ENCODE measurements at places on chromosomes 1 and 21. TPM values are rescaled to one million over a fixed set of nuclear protein-coding genes. Genes with fewer than 3 reads are reported as not detected.

The DESI2 gene
- 26.8 TPM for total RNA-seq

The KCNC4 gene
- 10.6 TPM for total RNA-seq

DNA sequence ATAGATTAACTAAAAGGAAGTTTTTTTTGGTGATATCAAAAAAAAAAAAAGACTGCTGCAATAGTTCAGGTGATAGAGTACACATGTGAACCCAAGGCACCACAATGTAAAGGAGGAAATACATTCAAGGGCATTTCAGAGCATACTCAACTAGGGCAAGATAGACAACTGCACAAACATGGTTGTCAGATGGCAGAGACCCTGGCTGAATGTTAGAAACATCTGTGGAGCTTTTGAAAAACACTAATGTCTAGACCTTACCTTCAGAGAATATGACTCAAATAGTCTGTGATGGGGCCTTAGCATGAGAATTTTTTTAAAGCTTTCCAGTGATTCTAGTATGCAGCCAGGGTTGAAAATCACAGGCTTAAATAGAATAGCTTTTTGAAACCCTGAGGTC is 173.6 kb downstream of the VAV3 start:
- no peak for DNase-seq
- no peaks in the 10 kb centered on the region for H3K27me3 ChIP-seq
- H3K27ac ChIP-seq, result no peak overlapping the region
- H3K36me3 ChIP-seq, result no peaks in the 10 kb centered on the region
- peaks cover 78% of the 10 kb centered on the region for H3K4me1 ChIP-seq

The TAL1 gene
- 16.4 TPM for total RNA-seq

The LCE1A gene
- not detected for total RNA-seq

DNA sequence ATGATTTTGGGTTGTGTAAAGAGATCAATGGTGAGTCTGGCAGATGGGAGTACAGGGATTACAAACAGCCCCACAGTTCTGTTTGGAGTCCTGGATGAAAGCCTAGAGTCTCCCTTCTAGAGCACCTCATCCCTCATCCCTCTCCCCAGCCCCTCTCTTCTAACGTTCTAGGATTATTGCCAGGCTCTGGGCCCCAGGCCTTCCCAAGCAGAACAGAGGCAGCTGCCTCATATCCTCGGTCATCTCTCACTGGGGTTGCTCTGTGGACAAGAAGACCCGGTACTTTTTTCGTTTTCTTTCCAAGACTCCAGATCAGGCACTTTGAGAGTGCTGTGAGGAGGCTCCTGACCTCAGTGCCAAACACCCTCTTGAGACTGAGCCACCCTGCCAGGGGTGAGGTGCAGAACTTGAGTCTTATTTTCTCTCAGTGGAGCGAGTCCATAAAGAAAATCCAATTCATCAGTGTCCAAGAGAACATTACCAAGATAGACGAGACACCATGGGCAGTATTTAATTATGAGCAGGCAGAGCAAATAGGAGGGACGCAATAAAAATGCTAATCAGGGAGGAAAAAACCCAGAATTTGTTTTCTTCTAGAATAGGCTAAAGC is 17.1 kb upstream of the KCND3 start:
- no peak overlapping the region for H3K4me3 ChIP-seq
- no peaks in the 10 kb centered on the region for H3K4me1 ChIP-seq
- H3K36me3 ChIP-seq, result no peaks in the 10 kb centered on the region
- no peak overlapping the region for H3K27ac ChIP-seq

DNA sequence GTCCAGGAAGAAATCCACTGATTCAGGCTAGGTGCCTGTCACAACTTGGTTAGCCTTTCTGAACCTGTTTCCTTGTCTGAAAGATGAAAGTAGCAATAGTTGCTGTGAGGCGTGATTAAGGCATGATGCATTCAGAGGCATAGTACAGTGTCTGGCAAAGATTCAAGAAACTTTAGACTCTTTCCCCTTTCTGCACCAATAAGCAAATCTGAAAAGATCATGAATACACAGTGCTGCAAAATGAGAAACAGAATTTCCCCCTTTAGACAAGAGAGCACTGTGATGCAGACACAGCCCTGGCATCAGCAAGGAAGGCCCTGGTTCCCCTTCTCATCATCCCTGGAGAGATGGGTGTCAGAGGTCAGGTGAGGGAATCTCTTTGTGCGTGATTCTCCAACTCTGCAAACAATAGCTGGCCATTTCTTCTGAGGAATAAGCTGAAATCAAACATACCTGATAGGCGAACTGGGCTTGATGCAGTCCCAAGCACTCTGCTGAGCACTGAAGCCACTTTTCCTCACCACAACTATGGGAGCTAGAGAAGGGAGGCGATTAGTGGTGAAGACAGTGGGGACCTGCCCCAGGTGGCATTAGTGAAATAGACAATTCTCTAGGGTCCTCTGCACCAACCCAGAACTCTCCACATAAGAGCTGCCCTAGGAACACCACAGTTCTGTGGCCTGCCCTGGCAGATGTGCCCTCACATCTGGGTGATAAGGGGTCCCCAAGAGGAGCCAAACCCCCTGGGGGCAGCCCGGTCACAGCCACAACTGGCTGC is 41.7 kb downstream of the ITPKB start:
- H3K27ac ChIP-seq, result peak overlapping the region; percentile 59
- no peak for DNase-seq
- H3K4me1 ChIP-seq, result peaks cover 86% of the 10 kb centered on the region
- H3K27me3 ChIP-seq, result no peaks in the 10 kb centered on the region
- peaks cover 6% of the 10 kb centered on the region for H3K36me3 ChIP-seq
- no peak overlapping the region for H3K4me3 ChIP-seq

DNA sequence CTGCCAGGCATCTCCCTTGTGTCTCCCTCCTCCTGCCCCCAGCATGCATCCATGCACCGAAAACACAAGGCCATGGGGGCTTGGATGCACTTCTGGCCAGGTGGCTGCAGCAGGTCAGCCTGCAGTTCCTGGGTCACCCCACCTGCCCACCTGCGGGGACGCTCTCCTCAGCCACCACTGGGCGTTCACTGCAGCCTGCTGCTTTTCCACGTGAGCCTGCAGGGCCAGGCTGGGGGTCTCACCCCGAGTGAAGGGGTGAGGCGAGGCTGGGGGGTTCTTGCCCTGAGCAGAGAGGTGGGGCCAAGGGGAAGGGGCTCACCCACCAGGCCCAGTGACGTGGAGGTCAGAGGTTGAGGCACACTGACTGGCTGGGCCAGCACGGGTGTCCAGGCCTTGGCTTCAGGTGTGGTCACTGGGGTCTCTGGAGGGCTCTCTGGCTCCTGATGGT is 64.6 kb downstream of the WNT9A start:
- no peaks in the 10 kb centered on the region for H3K27me3 ChIP-seq
- H3K4me1 ChIP-seq, result peaks cover 4% of the 10 kb centered on the region
- H3K36me3 ChIP-seq, result no peaks in the 10 kb centered on the region
- peak; percentile 74 for DNase-seq

The RGS7 gene
- total RNA-seq, result not detected

The SLC5A9 gene
- total RNA-seq, result 1.2 TPM

The TCEA3 gene
- total RNA-seq, result 10.0 TPM

GRCh38 chr1:174352883-174353608 is 94.7 kb upstream of the GPR52 start:
- H3K36me3 ChIP-seq, result no peaks in the 10 kb centered on the region
- H3K4me1 ChIP-seq, result no peaks in the 10 kb centered on the region
- no peak overlapping the region for H3K27ac ChIP-seq
- H3K27me3 ChIP-seq, result no peaks in the 10 kb centered on the region

The AKR7A3 gene
- 1.5 TPM for total RNA-seq

The SYPL2 gene
- 1.3 TPM for total RNA-seq

- no peaks in the 10 kb centered on the region for H3K36me3 ChIP-seq
- no peaks in the 10 kb centered on the region for H3K27me3 ChIP-seq
- no peaks in the 10 kb centered on the region for H3K4me1 ChIP-seq
- no peak overlapping the region for H3K4me3 ChIP-seq
These were observed 739.3 kb downstream of the LTN1 start for GRCh38 chr21:28253338-28253737.

The OR2T2 gene
- 0.70 TPM for total RNA-seq

- H3K27me3 ChIP-seq, result peaks cover 15% of the 10 kb centered on the region
- no peaks in the 10 kb centered on the region for H3K36me3 ChIP-seq
- no peak overlapping the region for H3K4me3 ChIP-seq
- DNase-seq, result no peak
- H3K4me1 ChIP-seq, result no peaks in the 10 kb centered on the region
- no peak overlapping the region for H3K27ac ChIP-seq
These were observed 1.7 kb upstream of the KCNE2 start for GRCh38 chr21:34362136-34362444.

The DYNLT4 gene
- 1.2 TPM for total RNA-seq

- H3K36me3 ChIP-seq, result no peaks in the 10 kb centered on the region
- H3K27me3 ChIP-seq, result no peaks in the 10 kb centered on the region
- H3K4me3 ChIP-seq, result no peak overlapping the region
- H3K27ac ChIP-seq, result no peak overlapping the region
These were observed 789.2 kb upstream of the RGS18 start for GRCh38 chr1:191368891-191369654.

The CLDN14 gene
- total RNA-seq, result 0.70 TPM

GRCh38 chr1:15848929-15849774 is 1.6 kb downstream of the SPEN start:
- peak; percentile 92 for DNase-seq
- no peaks in the 10 kb centered on the region for H3K36me3 ChIP-seq
- peak overlapping the region; percentile 99 for H3K27ac ChIP-seq
- H3K27me3 ChIP-seq, result no peaks in the 10 kb centered on the region

The AZIN2 gene
- total RNA-seq, result 7.0 TPM

GRCh38 chr1:11823366-11824137 is 17.6 kb downstream of the CLCN6 start:
- no peak overlapping the region for H3K4me3 ChIP-seq
- no peak for DNase-seq
- H3K36me3 ChIP-seq, result peaks cover 87% of the 10 kb centered on the region
- H3K4me1 ChIP-seq, result no peaks in the 10 kb centered on the region

DNA sequence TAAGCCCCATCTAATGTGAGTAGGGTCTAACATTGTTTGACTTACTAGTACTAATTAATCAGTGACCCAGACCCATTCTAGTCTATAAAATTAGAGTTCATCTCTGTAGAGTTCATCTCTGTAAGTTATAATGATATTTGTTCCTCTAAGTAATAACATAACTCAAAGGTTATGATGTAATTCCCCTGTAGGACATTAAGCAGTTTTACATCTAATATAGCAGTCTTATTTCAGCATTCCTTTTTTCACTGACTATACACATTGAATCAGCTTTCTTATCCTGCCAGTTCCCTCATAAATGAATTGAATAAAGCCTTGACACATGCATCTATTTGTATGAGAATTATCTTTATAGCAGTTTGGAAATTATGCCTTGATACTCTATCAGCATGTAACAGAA is 90.9 kb downstream of the SH3GLB1 start:
- peaks cover 16% of the 10 kb centered on the region for H3K4me1 ChIP-seq
- no peak for DNase-seq
- H3K4me3 ChIP-seq, result no peak overlapping the region
- no peaks in the 10 kb centered on the region for H3K27me3 ChIP-seq
- no peak overlapping the region for H3K27ac ChIP-seq

- H3K4me3 ChIP-seq, result no peak overlapping the region
- no peak overlapping the region for H3K27ac ChIP-seq
- H3K36me3 ChIP-seq, result no peaks in the 10 kb centered on the region
- no peaks in the 10 kb centered on the region for H3K27me3 ChIP-seq
- H3K4me1 ChIP-seq, result peaks cover 13% of the 10 kb centered on the region
These were observed 123.6 kb downstream of the DTL start for GRCh38 chr1:212158912-212159796.

The VPS26C gene
- 51.8 TPM for total RNA-seq

The JAM2 gene
- 2.8 TPM for total RNA-seq

DNA sequence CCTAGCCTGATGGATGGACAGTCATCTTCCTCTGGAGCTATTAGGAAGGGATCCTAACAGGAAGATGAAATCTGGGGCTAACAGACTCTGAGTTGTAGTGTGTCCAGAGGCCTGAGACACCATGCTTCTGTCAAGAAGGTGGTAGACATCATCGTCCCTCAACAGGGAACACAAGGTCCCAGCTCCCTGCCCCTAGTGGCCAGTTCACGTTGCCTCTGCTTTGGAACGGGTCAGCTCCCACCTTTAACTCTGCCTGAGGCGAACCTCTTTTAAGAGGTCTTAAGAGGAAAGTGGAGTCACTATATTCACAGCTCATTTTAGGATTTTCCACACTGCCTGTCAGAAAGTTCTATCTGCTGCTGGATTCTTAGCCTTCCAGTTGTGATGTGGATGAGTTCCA is 28.3 kb downstream of the LRRC71 start:
- no peak overlapping the region for H3K4me3 ChIP-seq
- peaks cover 54% of the 10 kb centered on the region for H3K36me3 ChIP-seq
- no peak overlapping the region for H3K27ac ChIP-seq
- H3K27me3 ChIP-seq, result no peaks in the 10 kb centered on the region
- no peaks in the 10 kb centered on the region for H3K4me1 ChIP-seq

DNA sequence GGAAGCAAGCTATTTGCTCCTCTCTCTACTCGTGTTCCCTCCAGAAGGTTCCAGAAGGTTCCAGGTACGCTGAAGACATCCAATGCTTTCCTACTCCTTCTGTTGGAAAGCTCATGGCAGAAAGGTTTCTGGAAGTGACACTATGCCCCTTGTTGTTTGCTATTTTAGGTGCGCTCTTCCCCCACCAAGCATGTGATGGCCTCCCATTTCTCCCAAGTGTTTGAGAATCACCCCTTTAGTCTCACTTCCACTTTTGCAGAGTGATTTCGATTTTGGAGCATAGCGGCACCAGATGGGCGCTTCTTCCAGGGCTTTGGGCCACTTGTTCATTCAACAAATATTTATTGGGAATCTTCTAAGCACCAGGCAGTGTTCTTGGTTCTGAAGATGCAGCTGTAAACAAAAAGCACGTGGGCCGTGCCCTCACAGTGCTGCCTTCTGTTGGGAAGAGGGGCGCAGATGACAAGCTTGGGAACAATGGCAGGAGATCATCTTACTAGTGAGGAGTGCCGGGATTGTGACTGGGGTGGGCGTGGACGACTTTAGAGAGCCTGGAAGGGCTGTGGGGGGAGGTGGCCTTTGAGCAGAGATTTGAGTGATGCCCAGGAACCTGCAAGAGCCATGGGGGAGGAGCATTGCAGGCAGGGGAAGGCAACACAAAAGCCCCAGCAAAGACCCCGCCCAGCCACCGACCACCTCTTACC is 43.0 kb upstream of the TARDBP start:
- H3K27me3 ChIP-seq, result no peaks in the 10 kb centered on the region
- no peak for DNase-seq
- H3K4me1 ChIP-seq, result peaks cover 40% of the 10 kb centered on the region
- no peak overlapping the region for H3K4me3 ChIP-seq
- H3K27ac ChIP-seq, result peak overlapping the region; percentile 48

DNA sequence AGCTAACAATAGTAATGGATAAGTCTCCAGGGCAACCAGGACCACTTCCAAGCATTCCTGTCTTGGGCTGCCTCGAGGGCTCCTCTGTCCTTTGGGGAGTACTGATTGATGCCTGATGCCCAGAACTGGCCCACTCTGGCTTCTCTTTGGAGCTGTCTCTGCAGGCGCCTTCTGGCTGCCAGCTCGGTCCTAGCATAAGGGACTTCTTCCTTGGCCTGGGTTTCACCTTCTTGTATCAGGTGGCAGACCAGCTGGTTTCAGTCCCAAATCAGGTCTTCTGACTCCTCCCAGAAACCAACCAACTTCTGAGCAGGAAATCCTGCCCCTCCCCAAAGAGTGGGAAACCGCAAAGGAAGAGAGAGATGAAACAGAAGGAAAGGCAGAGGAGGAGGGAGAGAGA is 10.6 kb downstream of the G0S2 start:
- H3K27ac ChIP-seq, result peak overlapping the region; percentile 45
- peaks cover 41% of the 10 kb centered on the region for H3K27me3 ChIP-seq
- no peaks in the 10 kb centered on the region for H3K36me3 ChIP-seq
- peaks cover 10% of the 10 kb centered on the region for H3K4me1 ChIP-seq

The GPR3 gene
- 0.28 TPM for total RNA-seq

The MYBPHL gene
- total RNA-seq, result not detected

GRCh38 chr1:46246548-46247435 is 771 bp upstream of the RAD54L start:
- no peaks in the 10 kb centered on the region for H3K27me3 ChIP-seq
- peaks cover 9% of the 10 kb centered on the region for H3K4me1 ChIP-seq
- H3K27ac ChIP-seq, result peak overlapping the region; percentile 72
- peak; percentile 90 for DNase-seq

The LAD1 gene
- total RNA-seq, result 0.83 TPM
